Activated naive CD4-positive, alpha-beta T cell (primary cell): ENCODE measurements at places on chromosomes 2 and 18.

GRCh38 chr2:232793271-232793670, 16.9 kb upstream of the KCNJ13 start:
- DNase-seq: no peak

- DNase-seq: no peak
Observed at GRCh38 chr2:226683196-226683595, 116.4 kb downstream of the IRS1 start.

GRCh38 chr2:102264952-102265351, 46.4 kb upstream of the IL1RL1 start:
- no peak for DNase-seq

GRCh38 chr2:134351016-134351415, 97.1 kb downstream of the MGAT5 start:
- no peak for DNase-seq

- DNase-seq: no peak
Observed at GRCh38 chr18:55477499-55477859, 110.5 kb downstream of the TCF4 start.

DNA sequence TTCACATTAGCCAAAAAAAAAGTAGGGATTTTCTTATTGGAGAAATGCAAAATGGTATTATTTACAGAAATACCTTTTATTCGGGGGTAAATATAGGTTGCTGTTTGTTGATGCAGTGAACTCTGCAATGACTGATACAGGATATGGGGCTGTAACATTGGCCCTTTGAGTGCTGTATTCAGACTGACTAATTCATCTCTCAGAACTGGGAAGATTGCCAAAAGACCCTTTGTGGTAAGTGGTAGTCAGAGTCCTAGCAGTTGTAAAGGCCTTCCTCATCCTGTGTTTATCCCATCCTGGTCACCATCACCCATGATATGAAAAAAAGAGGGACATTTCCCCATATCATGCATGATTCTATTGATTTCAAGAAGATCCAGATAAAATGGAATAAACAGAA, 14.0 kb upstream of the DCC start:
- no peak for DNase-seq

GRCh38 chr18:13612196-13612997, 114.0 kb downstream of the FAM210A start:
- peak; percentile 12 for DNase-seq

DNA sequence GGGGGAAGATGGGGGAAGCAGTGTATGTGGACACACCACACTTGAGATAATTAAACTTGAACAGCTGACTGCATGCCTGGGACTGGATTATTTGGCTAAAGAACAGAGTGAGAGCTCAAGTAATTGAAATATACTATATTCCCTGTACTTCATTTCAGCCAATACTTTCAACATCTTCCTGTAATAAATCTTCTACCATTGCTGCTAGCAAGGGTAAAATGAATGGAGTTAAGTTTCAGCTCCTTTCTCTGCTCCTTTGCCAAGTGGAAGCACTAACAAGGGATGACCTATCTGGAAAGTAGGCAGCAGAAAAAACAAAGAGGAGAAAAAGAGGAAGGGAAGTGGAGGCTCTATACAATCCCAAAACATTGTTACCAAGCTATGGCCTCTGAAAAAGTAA, 50.9 kb downstream of the MMADHC start:
- no peak for DNase-seq

DNA sequence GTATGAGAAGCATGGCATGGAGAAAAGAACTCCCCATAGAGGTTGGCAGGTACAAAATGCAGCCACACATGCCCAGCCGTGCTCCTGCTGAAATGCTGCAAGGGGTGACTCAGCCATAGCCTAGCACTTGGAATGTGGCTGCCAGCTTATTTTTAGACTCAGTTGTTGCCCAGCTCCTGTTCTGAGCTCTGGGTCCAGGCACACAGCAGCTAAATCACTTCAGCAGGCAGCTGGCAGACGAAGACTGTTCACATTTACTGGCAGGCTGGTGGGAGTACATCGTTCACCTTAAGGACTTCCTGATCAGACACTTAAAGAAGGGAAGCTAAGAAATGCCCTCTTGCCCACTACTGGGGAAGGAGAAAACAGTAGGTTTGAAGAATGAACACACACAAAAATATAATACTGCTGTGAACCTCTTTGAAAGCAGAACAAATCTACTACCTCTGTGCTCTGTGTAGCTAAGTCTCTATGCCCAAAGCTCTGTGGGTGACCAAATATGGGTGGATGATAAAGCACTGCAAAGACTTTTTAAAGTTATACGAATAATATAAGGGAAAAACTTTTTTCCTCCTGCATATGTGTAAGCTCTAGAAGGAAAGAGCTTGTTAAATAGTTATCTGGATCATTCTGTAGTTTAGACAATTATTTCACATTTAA, 146.1 kb downstream of the LNPK start:
- no peak for DNase-seq

DNA sequence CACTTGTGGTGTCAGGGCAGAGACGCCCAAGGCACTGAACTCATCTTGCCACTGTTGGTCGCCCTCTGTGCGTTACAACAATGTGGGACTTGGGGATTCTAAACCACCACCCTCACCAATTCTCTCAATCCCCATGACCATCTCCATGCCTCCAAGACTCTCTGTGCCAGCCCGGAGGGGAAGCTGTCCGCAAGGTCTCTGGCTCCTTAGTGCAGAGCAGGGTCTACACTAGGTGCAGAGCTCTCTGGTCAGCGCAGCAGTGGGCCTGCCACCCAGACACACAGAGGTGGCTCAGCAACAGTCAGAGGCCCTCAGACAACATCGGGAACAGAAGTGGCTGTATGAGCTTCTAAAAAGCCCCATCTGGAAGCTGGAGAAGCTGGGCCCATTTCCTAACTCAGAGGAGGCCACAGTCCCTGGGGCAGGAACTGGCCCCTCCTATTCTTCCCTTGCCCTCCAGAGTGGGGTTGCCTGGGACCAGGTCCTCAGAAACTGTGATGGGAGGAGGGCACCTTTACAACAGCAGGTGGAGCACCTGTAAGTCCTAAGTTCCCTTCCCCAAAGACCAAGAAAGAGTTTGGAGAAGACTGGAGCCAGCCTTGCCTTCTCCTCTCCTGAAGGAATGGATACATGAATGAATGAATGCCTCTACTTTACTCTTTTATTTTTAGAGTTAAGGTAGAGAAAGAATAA, 37.7 kb downstream of the SERTAD2 start:
- DNase-seq: no peak

GRCh38 chr18:58943896-58944295, 79.2 kb downstream of the ZNF532 start:
- no peak for DNase-seq

GRCh38 chr2:10148268-10148667, 25.7 kb downstream of the RRM2 start:
- DNase-seq: no peak

GRCh38 chr18:47247416-47248114, 3.9 kb downstream of the SKOR2 start:
- no peak for DNase-seq

- no peak for DNase-seq
Observed at GRCh38 chr2:197071790-197072436, 145.4 kb upstream of the PGAP1 start.

- DNase-seq: no peak
Observed at GRCh38 chr2:134243244-134243643, 10.6 kb upstream of the MGAT5 start.

- DNase-seq: no peak
Observed at GRCh38 chr2:130823171-130823885, 13.4 kb upstream of the ARHGEF4 start.

- DNase-seq: no peak
Observed at GRCh38 chr18:23330423-23330822, 122.7 kb upstream of the RIOK3 start.

DNA sequence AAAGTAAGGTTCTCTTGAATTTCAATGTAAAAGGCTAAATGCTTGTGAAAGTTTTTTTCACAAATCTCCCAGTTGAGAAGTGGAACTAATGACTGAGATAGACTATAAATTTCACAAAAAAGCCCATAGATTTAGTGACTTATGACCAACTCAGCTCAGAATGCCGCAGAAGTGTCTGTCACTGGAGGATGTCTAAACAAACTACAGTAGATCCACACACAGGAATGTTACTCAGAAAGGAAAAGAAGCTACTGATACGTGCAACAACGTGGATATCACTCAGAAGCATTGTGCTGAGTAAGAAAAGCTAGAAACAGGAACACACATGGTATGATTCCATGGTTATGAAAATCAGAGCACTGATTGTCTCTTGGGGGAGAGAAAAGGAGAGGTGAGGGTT, 151.9 kb downstream of the DOCK10 start:
- DNase-seq: no peak

- DNase-seq: no peak
Observed at GRCh38 chr18:70559446-70559845, 270.6 kb downstream of the SOCS6 start.

DNA sequence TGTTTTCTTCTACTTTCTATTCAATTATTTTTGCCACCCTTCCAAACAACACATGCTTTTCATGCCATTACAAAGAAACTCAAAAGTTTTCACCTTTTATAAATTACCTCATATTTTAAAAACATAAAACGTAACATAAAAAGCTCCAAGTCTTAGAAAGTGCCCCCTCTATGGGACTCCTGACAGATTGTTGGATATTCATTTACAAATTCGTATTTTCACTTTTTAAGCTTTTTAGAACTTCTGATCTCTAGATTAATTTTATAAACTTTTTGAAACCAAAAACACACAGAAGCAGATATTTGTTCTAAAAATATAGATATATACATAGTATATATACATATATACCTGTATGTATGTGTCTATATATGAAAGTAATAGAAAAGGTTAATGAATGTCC, 1.5 kb downstream of the COL5A2 start:
- no peak for DNase-seq

- DNase-seq: no peak
Observed at GRCh38 chr18:31197676-31198075, 35.0 kb upstream of the DSC1 start.

DNA sequence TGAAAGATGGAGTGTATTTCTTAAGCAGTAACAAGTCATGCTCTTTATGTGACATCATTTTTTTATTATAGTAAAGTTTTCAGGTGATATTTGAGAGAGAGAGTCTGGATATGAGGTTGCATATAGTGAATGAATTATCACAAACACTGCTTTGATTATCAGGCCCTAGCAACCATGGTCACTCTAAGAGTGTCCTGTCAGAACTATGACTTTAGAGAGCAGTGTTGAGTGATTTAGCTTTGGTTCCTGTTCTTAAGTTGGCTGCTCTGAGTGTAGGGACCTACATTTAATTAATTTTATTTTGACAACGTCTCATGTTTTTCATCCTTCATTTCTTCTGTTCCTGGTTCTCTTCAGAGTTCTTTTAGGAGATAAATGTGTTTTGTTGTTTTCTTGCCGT, 275.5 kb downstream of the KCNJ3 start:
- no peak for DNase-seq

DNA sequence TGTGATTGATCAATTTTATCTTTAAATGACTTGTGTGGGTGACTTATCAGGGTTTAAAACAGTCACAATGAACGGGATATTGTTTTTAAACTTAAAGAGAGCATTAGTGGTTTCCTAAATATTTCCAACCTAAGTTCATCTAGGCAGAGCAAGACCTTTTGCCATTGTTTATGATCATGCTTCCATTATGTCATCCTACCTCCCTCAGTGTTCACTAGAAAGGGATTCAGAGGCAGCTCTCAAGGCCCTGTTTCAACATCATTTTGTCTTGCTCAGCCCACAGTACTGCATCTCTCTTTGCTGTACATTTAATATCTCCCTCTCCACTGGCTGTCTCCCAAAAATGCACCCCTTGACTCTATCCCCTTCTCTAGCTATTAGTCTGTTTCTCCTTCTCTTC, 21.5 kb upstream of the PELI1 start:
- no peak for DNase-seq

DNA sequence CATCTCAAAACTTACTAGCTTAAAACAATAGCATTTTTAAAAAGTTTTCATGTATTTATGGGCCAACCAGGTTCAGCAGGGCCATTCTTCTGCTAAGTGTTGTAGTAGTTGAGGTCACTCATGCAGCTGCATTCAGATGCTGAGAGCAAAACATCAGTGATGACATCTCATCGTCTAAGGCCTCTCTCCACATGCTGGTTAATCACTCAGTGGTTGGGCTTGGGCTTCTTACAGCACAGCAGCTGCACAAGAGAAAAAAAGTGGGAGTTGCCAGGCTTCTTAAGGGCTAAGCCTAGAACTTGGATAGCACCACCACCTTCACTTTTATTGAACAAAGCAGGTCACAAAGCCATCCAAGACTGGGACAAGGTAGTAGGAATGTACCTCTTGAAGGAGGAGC, 190.3 kb downstream of the IRS1 start:
- no peak for DNase-seq

- no peak for DNase-seq
Observed at GRCh38 chr18:79566771-79567431, 112.7 kb upstream of the CTDP1 start.

DNA sequence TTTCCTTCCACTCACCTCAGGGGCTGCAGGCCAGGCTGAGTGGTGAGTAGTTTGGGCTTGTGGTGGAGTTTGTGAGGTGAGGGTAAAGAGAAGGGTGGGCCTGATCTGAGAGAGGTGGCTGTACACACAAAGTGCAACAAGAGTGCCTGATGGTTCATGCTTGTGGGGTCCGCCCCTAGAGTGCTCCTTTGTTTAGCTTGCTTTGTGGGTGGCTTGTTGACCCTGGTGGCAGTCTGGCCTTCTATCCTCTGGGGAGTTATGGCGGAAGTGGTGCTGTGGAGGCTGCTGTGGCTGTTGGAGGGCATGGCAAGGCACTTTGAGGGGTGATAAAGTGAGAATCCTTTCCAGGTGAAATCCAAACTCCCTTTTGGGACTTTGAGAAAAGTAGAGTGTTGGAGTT, 10.6 kb downstream of the UBE2F start:
- no peak for DNase-seq

GRCh38 chr2:115183144-115183543, 740.7 kb downstream of the DPP10 start:
- DNase-seq: no peak

- DNase-seq: no peak
Observed at GRCh38 chr18:9137168-9138066, 836 bp downstream of the ANKRD12 start.
